ENCODE measurements at places on chromosomes 2 and 18. TPM values are rescaled to one million over a fixed set of nuclear protein-coding genes. Genes with fewer than 3 reads are reported as not detected.
A peak's percentile ranks its signal among the peaks of the same experiment; 100 is the strongest.

Gene CNDP1
- total RNA-seq, result 0.57 TPM

Gene LIMS3
- 1.0 TPM for total RNA-seq

Gene MROH2A
- not detected for total RNA-seq

Gene FAM110C
- 1.6 TPM for total RNA-seq

Gene RAD51AP2
- not detected for total RNA-seq

Gene PTPN4
- total RNA-seq, result 56.5 TPM

Gene MBP
- 77.6 TPM for total RNA-seq

Gene LYPD6B
- total RNA-seq, result not detected

Gene EGR4
- not detected for total RNA-seq

Gene SLC40A1
- total RNA-seq, result 0.10 TPM

- peak; percentile 67 for DNase-seq
Observed at GRCh38 chr2:98730053-98730706, 752 bp downstream of the MGAT4A start.

- no peak for DNase-seq
Observed at GRCh38 chr2:231418820-231419640, 23.5 kb downstream of the B3GNT7 start.

GRCh38 chr2:239625971-239626734, 225.3 kb upstream of the HDAC4 start:
- no peak for DNase-seq

DNA sequence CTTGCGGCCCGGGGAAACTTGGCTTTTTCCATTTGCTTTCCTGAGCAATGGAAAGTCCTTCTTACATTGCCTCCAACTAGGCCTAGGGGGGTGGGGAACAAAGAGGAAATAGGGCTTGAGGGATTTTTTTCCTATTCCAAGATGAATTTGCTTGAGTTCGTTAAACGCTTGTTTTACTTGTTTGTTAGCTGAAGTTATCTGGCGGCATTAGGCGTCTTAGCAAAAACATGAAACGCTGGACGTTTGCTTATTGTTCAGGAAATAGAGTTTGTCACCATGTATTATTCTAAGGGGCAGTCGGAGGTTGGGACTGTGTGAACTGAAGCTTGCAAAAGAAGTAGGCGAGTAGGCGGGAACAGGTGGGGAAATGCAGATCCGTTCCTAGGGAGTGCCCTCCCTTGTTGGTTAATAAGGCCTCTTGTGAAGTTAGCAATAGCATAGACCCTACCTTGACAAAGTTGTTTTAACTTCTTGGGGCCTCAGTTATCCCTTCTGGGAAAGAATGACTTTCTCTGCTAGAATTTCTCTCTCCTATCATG, 1.9 kb downstream of the CABLES1 start:
- no peak for DNase-seq

GRCh38 chr18:46250812-46251173, 146.6 kb downstream of the HAUS1 start:
- DNase-seq, result no peak

DNA sequence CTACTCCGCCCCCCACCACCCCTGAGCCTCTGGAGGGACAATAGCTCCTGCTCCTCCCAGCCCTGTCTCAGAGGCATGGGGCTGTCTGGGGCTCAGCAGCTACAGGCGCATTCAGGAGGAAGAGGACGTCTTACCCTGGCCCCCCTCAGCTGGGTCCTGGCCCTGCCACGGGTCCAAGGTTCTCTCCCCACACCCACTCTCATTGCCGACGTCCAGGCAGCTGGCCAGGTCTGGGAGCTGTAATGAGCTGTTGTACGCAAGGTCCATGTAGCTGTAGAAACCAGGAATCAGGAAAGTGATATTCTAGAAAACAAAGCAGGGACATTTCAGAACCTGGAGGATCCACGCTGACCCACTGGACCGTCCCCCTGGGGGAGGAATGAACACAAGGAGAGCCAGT, 13.5 kb downstream of the PASK start:
- no peak for DNase-seq

GRCh38 chr18:46756025-46756558, 761 bp downstream of the ST8SIA5 start:
- DNase-seq, result no peak

DNA sequence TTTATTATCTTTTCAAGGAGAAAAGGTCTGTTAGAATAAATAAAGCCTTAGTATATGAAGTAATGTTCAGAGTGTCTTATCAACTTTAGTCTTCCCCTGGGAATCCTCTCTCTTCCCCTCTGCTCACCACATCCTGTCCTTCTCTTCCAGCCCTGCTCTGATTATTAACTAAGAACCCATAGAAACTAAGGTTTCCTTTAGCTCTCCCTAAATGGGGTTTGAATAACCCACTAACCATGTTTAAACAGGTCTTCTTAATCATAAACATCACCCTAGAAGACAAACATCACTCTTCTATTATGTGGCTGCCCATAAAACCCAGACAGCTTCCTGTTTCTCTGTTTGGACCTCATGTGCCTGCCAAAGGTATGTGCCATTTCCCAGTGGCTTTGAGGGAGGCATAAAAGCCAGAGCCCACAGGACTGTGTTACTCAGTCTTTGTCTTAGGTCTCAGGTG, 50.1 kb downstream of the SLC14A1 start:
- no peak for DNase-seq

GRCh38 chr2:73457982-73458381, 72.3 kb downstream of the ALMS1 start:
- DNase-seq, result no peak

DNA sequence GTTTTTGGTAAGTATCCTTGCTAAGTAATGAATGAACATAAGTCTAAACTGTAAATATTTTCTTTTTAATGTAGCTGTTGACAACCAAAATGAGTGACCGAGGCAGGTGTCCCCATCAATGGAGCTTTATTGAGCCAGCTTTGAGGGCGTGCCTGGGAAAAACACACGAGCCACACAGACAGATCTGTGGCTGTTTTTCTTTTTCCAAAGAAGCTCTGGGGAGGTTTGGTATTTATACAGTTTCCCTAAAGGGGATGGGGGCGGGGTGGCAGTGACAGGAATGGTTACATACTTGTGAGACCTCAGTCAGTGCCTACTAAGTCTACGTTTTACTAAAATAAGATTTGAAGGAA, 11.2 kb downstream of the DBI start:
- no peak for DNase-seq

GRCh38 chr2:122598784-122599183, 843.3 kb downstream of the TSN start:
- DNase-seq, result no peak

- DNase-seq, result no peak
Observed at GRCh38 chr18:52422985-52423601, 83.1 kb downstream of the DCC start.

DNA sequence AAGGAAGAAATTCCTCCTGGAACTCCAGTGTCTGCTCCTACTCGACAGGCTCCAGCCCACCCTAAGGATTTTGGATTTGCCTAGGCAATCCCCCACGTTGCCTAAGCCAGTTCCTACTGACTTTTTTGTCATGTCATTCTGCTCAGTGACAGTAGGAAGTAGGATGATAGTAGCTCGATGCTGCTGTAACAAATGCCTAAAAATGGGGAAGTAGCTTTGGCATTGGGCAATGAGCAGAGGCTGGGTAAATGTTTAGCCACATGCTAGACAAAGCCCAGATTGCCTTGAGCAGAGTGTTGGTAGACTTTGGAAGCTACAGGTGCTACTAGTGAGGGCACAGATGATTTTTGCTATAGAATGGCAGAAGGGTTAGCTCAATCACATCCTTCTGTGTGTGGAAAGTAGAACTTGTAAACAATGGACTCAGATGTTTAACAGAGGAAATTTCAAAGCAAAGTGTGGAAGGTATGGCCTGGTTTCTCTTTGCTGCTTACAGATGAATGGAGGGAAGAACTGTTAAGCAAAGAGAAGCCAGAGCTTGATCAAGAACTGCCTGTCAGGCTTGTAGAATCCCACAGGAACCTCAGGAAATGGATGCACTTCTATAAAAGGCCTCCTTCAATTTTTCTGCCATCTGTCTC, 154.8 kb downstream of the RNF144A start:
- no peak for DNase-seq

DNA sequence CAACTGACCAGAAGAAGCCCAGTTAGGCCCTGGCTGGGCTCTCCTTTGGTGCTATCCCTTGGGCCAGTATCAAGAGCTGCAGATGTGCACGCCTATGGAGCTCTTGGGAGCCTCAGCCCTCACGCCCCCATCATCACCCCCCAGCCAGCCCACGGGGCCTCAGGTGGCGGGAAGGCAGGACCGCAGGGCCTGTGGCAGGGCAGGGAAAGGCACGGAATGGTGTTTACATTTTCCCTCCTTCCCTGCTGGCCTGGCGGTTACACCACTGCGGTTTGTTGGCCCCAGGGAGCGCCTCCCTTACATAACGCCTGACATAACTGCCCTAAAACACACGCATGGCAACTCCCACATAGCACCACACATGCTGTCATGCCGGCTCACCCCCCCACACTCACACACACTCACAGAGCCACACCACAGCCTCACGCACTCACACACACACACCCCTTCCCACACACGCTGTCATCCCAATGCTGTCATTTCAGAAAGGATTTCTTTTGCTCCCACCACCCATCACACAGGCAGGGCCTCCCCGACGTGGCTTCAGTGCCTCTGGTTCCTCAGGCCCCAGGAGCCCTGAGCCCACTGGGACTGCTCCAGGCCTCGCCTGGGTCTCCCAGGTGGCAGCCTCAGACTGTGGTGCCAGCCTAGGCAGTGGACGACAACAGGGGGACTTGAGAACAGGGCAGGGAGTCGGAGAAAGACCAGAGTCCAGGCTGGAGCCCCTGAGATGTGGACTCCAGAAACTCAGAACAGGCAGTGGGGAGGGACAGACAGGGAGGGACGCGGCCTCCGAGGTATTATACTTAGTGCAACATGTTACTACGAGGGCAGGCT, 15.7 kb downstream of the ZFP36L2 start:
- DNase-seq, result no peak

GRCh38 chr18:57561728-57562423, 24.6 kb downstream of the FECH start:
- no peak for DNase-seq

GRCh38 chr2:160399880-160400279, 93.7 kb downstream of the RBMS1 start:
- DNase-seq, result no peak

DNA sequence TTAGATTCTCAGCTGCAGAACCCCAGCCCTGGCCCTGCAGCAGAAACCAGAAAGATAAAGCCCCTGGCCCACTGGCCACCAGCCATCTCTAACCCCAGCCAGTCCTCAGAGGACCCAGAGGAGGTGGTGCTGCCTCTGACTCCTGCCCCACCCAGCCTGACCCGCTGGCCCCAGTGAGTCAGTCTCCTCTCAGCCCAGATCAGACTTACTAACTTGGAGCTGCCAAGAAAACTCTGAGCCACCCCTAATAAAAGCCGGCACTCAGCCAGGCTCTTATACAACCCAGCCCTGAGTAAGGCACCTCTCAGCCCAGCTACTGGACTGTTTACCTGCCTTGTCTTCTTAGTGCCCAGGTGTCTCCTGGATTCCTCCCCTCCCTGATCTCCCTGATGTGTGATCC, 2.0 kb downstream of the SLC14A2 start:
- no peak for DNase-seq

DNA sequence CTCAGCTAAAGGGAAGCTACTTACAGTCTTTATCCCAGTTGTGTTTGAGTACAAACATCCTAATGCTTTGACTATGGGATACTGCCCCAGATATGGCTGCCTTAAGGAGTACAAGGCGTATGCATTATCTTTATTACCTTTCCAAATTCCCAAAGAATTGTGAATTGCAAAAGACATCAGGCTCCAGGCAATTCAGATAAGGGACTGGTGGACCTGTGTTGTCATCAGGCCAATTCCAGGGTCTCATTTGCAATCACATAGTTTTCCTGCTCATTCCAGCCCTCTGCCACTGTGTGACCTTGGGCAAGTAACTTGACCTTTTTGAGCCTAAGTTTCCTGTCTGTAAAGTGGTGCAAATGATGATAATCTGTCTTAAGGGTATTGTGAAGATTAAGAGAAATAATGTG, 137.5 kb downstream of the FMNL2 start:
- no peak for DNase-seq

DNA sequence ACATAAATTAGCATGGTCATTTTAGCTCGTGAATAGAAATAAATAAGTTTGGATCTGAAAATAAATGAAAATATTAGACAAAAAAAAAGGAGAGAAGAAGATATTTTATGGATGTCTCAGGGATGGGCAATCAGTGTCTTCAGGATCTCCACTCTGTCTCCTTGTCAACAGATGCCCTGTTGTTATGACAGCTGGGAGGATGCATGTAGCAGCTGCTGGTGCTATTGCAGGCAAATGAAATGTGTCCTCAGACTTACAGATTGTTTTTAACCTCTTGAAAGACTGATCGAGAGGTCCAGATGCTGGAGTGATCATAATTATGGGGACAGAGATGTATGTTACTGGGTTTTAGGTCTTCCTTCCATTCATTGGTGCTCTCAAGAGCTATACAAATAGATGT, 24.7 kb upstream of the ARL4C start:
- DNase-seq, result no peak

DNA sequence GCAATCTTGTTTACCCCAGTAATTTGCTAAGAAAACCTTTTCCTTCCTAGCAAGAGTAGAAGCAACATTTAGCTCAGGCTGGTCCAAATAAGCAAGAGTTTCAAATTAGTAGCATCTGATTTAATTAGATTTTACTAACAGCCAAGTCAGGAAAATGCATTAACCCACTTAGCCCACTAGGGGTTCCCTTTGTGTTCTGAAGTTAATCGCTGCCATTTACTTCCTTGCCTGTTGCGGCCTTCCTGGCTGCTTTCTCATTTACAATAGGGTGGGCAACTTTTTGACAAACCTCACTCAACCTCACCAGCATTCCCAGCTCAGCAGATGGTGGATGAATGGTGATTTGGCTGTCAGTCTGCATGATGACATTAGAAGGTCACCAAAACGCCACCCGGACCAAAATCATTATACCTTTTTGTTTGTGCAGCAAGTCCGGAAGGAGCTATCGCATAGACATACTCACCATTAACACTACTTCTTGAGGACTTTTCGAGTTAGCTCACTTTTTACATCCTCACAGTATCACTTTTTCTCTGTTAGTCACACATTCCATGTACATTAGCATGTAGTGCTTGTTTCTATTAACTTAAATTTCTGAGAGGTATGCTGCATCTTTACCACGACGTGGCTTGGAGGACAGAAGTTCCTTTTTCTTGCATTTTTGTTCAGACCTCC, 101.5 kb upstream of the SETBP1 start:
- no peak for DNase-seq

DNA sequence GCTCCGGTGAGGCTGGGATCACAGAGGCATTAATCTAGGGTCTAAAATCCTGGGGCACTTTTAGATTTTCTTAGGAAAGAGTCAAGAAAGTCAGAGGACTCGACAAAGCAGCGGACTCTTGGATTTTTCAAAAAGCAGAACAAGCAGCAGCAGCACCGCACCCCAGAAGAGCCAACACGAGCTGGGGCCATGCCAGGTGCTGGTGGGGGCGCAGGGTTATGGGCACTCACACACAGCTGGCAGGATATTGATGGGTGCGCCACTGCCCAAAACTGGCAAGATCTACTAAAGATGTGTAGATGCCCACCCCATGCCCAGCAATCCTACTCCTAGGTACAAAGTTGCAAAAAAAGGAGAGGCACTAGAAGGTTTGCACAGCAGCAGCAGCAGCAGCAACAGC, 33.9 kb upstream of the SEMA4C start:
- DNase-seq, result no peak

GRCh38 chr2:230785346-230785745, 72.7 kb downstream of the CAB39 start:
- DNase-seq, result no peak
